ENCODE measurements at places on chromosomes 16 and 17.

- DNase-seq = no peak
Observed at GRCh38 chr17:13640551-13640950, 38.8 kb upstream of the HS3ST3A1 start.

GRCh38 chr17:45101546-45101882 lies 30.8 kb downstream of the PLCD3 start:
- no peak for DNase-seq

DNA sequence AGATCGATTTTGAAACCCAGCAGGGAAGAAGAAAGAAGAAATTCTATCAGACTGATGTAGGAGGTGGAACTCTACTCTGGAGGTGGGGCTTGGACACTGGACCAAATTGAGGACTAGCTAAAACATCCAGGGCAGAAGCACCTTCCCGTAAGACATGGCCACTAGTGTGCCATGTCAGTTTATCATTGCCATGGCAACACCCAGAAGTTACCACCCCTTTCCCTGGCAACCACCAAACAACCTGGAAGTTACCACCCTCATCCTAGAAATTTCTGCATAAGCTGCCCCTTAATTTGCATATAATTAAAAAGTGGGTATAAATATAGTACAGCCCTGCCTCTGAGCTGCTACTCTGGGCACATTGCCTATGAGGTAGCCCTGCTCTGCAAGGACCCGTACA lies 66.7 kb downstream of the NACA2 start:
- DNase-seq = no peak

DNA sequence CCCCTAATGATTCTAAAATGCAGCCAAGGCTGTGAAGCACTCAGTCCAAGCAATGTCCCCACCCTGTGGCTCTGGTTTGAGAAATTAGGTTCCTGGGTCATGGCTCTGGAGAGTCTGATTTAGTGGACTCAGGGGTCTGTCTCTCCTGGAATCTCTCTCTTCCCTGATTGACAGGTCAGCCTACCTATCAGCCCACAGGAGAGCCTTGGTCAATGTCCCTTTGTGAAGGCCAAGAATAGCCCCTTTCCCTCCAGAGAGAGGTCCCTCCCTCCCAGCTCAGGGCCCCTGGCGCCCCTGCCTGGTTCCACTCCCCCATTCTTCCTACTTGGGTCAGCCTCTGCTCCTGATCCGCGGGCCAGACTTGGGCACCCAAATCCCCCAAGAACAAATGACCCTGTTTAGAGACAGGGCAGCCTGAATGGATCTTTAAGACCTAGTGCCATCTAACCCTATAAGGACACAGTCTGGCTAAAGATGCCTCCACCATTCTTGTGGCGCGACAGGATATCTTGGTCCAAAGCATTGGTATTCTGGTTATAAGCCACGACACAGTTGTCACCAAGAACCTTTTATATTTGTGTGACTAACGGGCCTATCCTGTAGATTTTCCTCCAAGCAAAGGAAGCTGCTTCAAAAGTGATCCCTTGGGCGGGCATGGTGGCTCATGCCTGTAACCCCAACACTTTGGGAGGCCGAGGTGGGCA lies 38.3 kb upstream of the PRSS54 start:
- no peak for DNase-seq

- no peak for DNase-seq
Observed at GRCh38 chr17:17752821-17753321, 71.6 kb downstream of the RAI1 start.

DNA sequence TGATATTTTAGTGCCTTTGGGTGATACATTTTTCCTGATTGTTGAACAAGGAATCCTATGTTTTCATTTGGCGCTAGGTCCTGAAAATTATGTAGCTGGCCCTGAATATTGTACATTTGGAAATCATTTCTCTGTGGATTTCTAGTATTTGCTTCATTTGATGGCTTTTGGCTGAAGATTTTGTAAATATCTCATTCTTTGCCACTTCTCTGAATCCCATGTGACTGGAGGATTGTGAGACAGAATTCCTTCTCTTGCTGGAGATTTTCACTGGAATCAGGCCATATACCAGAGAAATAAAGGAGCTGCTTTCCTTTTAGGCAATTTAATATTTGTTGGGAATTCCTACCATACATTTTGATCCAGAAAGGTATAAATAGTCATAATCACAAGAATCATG lies 8.6 kb downstream of the KRT28 start:
- DNase-seq = no peak

DNA sequence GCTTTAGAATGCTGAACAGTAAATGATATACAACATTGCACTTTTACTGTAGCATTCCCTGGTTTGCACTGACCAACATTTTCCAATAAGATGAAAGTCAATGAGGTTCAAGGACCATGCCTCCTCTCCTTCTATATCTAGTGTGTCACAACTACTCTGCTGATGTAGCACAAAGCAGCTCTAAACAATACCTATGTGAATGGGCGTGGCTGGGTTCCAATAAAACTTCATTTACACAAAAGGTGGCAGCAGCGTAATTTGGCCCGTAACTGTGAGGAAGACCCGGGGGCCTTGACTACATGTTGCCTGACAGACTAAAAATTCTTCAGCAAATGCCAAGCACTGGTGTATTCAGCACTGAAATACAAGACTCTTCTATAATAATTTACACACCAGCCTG lies 6.5 kb downstream of the SRP68 start:
- DNase-seq = no peak

GRCh38 chr16:31083081-31083480 lies 5.7 kb downstream of the PRSS53 start:
- DNase-seq = no peak

- no peak for DNase-seq
Observed at GRCh38 chr16:56777482-56777881, 47.6 kb downstream of the NUP93 start.

- DNase-seq = peak; percentile 34
Observed at GRCh38 chr17:2084766-2085647, 30.1 kb downstream of the HIC1 start.

DNA sequence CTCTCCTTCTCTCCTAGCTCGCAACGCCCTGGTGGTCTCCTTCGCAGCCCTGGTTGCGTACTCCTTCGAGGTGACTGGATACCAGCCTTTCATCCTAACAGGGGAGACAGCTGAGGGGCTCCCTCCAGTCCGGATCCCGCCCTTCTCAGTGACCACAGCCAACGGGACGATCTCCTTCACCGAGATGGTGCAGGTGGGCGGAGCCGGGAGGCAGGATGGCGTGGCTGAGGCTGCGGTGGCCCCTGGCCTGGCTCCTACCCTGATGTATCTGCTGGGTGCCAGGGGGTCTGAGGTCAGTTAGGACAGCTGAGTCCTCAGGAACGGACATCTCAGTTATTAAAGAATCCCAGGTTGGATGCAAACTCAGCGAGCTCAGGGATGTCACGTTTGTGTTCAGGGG lies 16.7 kb downstream of the SLC26A11 start:
- no peak for DNase-seq

DNA sequence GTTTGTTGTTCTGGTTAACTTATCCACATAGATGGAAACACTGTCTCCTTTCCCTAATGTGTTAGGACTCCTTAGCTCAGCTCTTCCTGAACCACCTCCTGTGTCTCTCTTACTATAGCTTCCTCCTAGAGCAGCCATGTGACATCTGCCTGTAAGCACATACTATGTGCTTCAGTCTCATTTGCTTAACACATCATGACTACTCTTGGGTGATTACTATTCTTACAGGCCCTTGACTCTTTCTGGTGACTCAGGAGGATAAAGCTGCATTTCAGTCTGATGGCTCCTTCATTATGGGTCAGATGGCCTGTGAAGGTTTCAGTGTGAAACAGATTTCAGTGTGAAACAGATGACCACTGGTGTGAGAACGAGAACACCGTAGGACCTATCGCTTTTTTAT lies 320 bp upstream of the KRTAP4-2 start:
- DNase-seq = peak; percentile 93

DNA sequence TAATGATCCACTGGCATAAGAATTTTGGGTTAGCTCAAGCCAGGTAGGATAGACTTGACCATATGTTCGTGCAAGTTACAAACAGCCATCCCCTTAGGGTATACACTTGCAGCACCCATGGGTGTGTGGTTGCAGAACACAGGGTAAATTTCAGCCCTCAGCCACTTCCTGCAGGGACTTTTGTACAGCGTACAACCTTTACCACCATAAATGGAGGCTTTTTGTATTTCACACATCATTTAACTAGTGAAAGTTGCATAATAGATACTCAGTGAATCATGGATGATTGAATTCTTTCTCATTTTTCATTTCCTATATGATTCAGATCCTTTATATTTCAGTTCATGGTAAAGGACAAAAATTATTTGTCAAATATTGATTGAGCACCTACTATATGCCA lies 473.9 kb downstream of the CDH13 start:
- no peak for DNase-seq

DNA sequence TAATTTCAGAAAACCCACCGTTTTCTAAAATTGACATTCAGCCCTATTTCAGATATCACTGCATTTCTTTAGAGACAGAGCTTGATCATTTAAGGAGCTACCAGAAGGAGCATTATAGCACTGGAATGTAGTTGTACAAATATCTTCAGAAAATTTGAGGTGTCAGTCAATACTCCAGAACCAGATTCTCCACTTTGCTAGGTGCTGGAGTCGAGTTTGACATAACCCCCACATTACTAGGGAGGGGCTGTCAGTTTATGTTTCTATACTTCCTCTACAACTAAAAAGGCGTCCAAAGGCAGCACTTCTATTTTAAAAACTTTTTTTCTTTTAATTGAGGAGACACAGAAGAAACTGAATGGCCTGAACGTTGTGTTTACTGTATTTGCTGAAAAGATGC lies 892 bp upstream of the KIAA0513 start:
- DNase-seq = no peak

DNA sequence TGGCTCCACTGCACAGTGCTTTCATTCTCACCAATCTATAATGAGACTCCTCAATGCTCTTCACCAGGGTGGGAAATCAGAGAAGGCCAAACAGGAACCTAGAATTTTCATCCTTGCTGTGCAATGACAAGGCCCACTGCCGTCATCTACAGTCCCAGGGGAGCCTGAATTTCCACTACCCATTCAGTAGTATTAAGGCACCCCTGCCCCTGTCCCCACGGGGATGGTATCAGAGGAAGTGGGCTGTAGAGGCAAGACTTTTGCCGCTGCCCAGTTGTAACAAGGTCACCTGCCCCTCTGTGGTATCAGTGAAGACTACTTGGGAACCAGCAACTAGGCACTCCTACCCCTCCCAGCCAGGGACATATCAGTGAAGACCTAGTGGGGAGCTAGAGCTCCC lies 104.5 kb downstream of the C16orf78 start:
- no peak for DNase-seq

DNA sequence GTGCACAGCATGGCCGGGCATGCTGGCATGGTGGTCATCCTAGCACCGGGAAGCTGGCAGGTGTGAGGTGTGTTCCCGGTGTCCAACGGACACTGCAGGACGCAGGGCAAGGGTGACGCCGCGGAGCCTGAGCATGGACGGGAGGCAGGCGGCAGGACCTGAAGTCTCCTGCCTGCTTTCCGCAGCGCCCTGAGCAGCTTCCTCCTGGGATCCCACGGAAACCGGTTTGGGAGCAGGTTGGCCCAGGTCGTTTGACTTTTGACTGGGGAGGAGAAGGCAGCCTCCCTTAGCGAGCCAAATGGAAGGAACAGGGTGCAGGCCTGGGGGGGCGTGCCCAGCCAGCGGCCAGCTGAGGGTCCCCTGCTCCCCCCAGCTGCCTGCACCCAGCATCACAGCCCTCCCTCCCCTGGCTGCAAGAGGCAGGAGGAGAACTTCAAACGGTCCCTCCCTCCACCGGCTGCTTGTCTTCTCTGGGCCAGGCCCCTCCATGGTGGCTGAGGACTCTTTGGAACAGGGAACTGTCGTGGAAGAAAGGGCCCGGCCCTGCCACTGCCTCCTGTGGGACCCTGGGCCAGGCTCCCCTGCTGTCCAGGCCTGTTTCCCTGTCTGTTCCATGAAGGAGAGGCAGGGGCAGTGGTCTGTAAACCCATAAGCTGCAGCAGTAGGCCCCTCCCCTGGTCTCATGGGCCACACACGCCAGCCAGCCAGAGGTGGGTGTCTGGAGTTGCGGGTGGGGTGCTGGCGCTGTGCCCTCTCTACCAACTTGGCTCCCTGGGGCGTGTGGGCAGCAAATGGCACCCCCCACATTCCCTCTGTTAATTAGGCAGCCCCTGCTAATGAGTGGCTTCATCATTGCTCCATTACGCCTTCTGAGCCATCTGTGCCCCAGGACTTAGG lies 7.8 kb upstream of the ADGRG1 start:
- peak; percentile 43 for DNase-seq

- DNase-seq = no peak
Observed at GRCh38 chr16:67490335-67491096, 7.2 kb upstream of the AGRP start.

GRCh38 chr17:7444682-7445618 lies at the start of gene CHRNB1:
TSS of gene CHRNB1 (plus strand) at chr17:7445061. CDS start at chr17:7445128, 67 bp downstream.
- DNase-seq = peak; percentile 78

DNA sequence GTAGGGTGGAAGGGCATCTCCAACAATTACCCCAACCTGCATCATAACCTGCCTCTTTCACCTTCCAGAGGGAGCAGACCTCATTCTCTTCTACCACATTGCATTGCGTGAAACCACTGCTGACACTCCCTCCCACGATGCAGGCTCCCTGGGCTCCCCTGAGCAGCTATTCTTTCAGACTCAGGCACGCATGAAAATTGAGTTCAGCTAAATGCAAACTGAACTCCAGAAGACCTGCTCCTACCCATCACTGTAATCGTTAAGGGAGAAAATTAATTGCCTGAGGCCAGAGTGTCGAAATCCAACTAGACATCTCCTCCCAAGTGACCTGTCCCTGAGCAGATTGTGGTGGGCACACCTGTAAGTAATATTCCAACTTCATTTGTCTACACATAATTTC lies 186.0 kb downstream of the GRIN2A start:
- DNase-seq = no peak

- no peak for DNase-seq
Observed at GRCh38 chr17:60599220-60599619, 773 bp upstream of the PPM1D start.

DNA sequence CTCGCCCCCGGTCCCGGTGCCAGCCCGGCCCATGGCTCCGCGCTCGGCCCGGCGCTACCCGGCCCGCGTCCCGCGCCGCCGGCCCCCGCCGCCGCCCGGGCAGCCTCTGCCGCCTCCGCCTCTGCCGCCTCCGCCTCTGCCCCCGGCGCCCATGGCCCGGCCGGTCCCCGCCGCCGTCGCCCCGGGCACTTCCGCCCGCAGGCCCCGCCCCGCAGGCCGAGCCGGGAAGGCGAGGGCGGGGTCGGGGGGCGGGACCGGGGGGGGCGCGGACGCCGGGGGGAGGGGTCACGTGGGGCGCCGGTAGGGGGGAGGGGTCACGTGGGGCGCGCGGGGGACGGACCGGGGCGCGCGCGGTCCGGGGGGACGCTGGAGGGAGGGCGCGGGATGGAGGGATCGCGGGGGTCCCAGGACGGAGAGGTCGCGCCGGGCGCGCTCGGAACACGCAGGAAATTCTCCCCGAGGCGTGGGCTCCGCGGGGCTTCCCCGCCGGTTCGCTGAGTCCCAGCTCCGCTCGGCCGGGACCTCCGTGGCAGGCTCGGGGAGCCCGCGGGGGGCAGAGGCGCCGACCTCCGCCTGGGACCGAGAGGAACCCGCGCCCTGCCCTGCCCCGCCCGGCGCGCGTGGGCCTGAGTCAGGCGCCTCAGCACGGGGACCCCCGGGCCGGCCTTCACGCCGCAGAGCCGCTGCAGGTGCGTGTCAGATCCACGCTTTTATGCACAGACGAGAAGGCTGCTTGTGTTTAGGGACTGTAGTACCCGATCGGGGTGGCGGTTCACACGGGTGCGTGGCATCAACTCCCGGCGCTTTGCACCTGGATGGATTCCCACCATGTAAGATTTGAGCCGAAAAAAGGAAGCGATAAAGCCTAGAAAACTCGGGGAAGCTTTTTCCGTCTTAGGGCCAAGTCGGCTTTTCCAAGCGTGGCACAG lies at the start of gene PGAP6:
PGAP6 (minus strand) TSS at position 190 of the 929 bp plus-strand sequence; CDS start at position 33, 157 bp downstream.
- DNase-seq = peak; percentile 76

- DNase-seq = peak; percentile 6
Observed at GRCh38 chr17:46865100-46865499, 13.7 kb downstream of the WNT9B start.
